ENCODE measurements at places on chromosomes 5 and 9. TPM values are rescaled to one million over a fixed set of nuclear protein-coding genes. Genes with fewer than 3 reads are reported as not detected.

The HAPLN1 gene
- total RNA-seq = 7.8 TPM

The BNIP1 gene
- total RNA-seq = 21.5 TPM

The OBP2B gene
- total RNA-seq = not detected

The CD14 gene
- total RNA-seq = not detected

DNA sequence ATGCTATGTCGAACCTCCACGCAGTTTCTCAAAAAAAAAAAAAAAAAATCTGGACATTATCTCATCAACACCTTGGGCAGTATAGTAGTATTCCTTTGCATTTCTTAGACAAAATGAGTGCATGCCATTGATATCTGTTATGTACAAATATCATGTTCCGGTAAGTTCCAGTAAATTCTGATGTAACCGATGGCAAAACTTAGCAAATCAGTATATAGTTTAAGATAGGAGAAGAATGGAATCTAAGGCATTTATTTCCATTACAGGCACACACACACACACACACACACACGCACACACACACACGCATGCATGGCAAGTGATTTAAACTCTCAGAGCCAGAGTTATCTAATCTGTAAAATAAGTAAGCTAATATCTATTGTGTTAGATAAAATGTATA lies 356.5 kb upstream of the TUSC1 start:
- no peak for DNase-seq

DNA sequence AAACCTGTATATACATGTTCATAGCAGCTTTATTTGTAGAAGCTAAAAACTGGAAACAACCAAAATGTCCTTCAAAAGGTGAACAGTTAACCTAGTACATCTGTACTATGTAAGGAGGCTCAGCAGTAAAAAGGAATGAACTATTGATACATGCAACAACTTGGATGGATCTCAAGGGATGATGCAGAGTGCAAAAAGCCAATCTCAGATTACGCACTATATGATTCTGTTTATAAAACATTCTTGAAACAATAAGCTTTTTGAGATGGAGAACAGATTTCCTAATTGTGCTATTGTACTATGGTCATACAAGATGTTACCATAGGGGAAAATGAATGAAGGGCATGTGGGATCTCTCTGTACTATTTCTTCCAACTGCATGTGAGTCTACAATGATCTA lies 88.9 kb downstream of the PAM start:
- DNase-seq = no peak

- peak; percentile 89 for DNase-seq
Measured at GRCh38 chr5:850511-851006, at the start of gene ZDHHC11. ZDHHC11 (minus strand) TSS chr5:850986; CDS start chr5:850602, 384 bp downstream.

- no peak for DNase-seq
Measured at GRCh38 chr9:75941066-75941465, 50.6 kb downstream of the PCSK5 start.

DNA sequence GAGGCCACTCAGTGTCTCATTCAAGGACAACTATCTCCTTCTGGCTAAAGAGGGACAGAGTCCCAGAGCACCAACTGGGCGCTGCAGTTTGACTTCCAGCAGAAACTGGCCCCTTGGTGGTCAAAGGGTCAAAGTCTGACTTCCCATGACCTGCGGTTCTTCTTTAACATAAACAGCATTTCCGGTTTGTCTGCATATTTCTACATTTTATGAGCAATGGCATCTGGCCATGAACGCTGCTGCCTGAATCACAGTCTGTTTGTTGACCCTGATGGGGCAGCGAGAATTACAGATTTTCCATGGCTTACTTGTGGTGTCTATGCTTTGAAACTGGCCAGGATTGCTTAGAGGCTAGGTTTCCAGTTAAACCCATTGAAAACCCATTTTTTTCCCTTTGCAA lies 1.3 kb downstream of the TNFSF15 start:
- peak; percentile 94 for DNase-seq

DNA sequence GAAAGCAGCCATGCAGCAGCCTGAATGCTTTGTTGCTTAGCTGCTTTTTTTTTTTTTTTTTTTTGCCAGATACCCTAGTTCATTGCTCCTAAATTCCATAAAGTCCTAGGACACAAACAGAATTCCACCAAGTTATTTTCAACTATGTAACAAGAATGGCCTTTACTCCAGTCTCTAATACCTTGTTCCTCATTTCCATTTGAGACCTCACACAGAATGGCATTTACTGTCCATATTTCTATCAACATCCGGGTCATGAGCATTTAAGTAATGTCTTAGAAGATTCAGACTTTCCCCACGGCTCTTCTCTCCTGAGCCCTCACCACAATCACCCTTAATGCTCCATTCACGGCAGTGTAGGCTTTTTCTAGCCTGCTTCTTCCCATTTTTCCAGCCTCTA lies 31.7 kb upstream of the FBXW11 start:
- no peak for DNase-seq

GRCh38 chr5:123735384-123735783 lies 223.4 kb downstream of the CSNK1G3 start:
- DNase-seq = peak; percentile 61

- no peak for DNase-seq
Measured at GRCh38 chr9:137268538-137269201, 8.9 kb upstream of the TOR4A start.

DNA sequence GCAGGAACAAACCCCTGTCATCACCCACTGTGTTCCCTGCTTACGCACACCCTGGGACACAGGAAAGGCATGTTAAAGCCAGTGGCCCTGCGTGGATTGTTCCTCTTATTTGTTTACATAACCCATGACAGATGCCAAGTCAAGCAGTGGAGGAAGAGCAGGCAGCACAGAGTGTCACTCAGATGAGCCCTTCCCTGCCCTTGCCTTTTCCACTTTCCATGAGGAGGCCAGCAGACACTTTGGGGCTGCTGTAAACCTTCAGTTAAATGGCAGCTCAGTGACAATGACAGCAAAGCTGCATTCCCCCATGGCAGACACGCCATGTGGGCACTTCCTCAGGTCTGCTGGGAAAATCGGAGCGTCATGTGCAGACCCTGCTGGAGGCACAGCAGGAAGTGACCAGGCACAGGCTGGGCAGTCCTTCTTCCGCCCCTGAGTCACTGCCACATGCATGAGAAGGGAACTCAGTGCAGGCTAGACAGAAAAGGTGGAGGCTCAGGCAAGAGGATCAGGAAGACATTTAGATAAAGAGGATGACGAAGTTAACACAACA lies 216.8 kb upstream of the PIK3R1 start:
- peak; percentile 18 for DNase-seq

- no peak for DNase-seq
Measured at GRCh38 chr5:14003936-14004335, 59.4 kb upstream of the DNAH5 start.

- no peak for DNase-seq
Measured at GRCh38 chr9:98329904-98330303, 74.5 kb upstream of the TBC1D2 start.

- no peak for DNase-seq
Measured at GRCh38 chr9:90539286-90539685, 103.3 kb downstream of the DIRAS2 start.

DNA sequence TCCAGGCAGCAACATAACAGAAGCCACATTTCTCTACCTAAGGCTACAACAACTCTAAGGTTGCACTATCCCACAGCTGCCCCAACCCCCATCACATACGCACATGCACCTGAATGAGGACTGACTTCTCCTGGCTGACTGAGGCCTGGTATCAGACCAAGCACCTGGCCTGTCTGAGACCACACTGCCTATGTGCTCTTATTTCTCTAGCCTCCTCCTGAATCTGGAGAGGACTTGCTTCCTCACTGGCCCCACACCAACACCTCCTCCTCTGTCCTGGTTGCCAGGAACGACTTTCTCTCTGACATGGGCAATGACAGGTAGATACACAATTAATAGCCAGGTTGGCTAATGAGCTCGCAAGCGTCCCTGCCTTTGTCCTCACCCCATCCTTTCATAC lies 14.9 kb upstream of the VDAC1 start:
- DNase-seq = no peak

- no peak for DNase-seq
Measured at GRCh38 chr9:120175031-120175430, 404.9 kb downstream of the CDK5RAP2 start.

Measured in PC-3 (cell line).